Stimulated activated CD4-positive, alpha-beta T cell treated with anti-CD3 and anti-CD28 coated beads, Interleukin-1b, Interleukin-23, amount 100 ng/mL, for 48 hours (primary cell): ENCODE measurements at places on chromosomes 16 and 17.
A peak's percentile ranks its signal among the peaks of the same experiment; 100 is the strongest.

DNA sequence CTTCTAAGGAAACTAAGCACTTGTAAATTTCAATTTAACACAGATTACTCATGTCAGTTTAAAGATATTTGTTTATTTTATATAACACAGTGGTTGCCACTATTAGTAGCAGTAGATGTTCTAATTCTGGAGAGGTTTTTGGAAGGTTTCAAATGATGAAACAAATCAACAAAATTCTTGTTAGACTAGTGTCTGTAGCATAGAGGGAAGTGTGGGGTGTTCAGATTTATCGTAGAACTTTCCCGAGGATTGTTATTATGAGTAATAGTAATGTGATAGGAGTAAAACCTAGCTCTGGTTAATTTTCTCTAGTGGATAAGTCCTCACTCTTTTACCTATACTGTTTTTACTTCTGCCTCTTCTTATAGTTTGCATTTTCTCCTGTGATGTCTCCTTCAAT, 6.3 kb downstream of the GAN start:
- no peak for DNase-seq

DNA sequence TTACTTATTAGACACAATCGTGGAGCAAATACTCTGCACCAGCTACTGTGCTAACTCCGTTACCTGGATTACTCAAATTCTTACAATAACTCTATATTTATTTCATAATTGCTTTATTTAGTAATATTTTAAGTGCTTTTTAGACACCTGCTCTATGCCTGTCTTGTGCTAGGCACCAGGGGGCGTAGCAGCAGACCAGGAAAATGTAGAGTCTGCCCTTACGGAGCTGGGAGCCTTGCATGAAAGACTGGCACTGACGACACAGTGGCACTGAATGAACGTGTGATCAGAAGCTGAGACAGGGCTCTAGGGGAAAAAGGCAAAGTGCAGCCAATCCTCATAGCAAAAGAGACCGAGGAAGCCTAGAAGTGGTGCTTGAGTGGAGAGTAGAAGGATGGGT, 486.5 kb downstream of the CDH13 start:
- DNase-seq, result no peak

DNA sequence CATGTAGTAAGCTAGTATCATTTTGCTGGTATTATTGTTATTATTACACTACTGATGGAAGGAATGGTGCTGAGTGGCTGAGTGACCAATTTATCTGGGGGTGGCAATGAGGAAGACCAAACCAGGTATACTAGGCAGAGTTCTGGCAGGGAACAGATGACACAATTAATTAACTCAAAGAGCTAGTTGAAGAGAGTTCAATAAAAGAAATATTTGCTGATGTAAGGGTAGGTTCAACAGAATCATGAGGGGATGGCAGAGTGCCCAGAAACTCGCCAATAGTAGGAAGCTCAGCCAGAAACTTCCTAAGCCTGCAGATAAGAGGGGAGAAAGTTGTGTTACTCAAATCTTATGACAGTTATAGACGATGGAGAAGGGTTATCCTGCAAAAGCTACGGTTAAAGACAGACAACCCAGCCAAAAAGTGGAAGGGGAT, 352.5 kb downstream of the KCNJ2 start:
- DNase-seq, result no peak

DNA sequence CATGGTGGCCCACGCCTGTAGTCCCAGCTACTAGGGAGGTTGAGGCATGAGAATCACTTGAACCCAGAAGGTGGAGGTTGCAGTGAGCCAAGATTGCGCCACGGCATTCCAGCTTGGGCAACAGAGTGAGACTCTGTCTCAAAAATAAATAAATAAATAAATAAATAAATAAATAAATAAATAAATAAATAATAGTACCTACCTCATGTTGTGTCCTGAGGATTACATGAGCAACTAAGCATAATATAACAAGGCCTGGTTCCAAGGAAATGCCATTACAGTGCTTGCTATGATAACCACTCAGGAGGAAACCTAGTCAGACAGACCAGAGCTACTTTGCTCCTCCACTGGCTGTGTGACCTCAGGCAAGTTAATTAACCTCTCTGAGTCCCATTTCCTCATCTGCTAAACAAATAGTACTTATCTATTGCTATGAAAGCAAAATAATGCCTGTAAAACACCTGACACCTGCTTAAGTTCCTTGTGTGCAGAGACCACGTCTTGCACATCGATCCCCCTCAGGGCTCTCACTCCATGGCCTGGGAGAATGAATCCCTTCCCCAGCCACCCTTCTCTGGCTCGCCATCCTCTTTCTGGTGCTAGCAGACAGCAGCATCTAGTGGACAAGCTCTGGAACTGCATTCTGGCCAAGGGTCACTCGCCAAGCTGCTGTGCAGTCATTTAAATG, 7.5 kb downstream of the EPOP start:
- peak; percentile 58 for DNase-seq

- no peak for DNase-seq
Observed at GRCh38 chr17:19390951-19391350, 4.0 kb upstream of the MFAP4 start.

- no peak for DNase-seq
Observed at GRCh38 chr17:6232732-6233101, 162.5 kb downstream of the WSCD1 start.

DNA sequence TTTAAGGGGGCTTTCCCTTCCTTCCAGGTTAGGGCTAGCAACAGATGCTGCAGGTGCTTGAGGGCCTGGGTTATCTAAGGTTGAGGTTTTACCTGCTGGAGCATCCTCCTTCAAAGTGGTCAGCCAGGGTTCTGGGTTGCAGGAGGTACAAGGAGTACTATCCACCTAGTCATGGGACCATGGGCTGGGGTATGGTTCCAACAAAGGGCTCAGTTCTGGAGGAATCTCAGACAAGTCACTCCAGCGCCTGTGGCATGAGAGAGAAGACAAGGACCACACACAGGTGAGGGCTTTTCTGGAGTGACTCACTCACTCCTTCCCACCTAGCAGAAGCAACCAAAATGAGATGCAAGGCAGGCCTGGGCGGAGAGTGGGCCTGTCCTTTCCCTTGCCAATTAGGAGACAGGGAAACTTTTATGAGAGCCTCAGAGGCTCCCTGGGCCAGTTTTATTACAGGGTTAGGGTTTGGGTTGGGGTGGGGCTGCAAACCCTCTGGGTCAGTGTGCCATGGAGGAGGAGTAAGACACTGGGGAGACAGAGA, 2.2 kb downstream of the MYO19 start:
- no peak for DNase-seq

- DNase-seq, result no peak
Observed at GRCh38 chr17:80737106-80738019, 192.7 kb downstream of the RPTOR start.

DNA sequence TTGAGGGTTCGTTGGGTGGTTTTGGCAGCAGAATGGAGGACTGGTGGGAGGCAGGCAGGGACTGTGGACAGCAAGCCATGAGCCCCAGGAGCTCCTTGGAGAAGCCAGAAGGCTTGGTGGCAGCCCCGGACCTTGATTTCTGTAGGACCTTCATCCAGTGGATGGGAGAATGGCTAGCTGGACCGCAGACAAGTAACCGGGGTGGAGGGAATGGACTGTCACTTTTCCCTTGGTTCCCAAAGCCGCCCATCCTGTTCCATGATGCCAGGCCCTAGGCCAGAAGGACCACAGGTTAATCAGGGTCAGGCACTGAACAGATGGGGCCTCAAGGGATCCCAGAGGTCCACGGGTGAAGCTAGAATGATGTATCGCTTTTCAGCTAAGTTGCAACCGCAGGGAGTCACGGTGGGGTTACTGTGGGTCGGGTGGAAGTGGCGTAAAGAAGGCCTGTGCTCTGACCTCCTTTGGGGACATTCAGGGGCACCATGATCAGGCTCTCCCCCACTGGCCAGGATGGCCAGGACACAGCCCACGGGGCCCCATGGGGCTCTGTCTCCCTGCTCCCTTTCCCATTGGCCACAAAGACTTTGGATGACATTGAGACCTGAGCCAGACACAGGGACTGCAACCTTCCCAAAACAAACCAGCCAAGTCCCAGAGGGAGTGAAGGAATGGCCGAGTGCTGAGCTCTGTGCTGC, 66.9 kb upstream of the MRTFB start:
- DNase-seq, result no peak

DNA sequence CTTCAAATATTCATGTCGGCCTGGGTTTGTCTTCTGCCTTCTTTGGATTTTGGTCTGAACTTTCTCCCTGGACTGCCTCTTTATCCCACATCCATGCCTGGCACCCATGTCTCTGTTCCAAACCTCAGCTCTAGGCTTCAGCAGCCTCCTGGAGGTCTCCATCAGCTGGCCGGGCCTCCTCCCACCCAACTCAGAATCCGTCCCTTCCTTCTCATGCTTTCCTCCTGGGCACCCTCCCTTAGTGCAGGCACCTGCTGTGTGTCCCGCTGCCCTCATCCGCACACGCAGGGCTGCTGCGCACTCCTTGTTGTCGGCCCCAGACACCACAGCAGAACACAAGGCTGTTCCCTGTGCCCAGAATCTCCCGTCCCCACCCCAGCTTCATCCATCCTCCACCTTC, 14.0 kb downstream of the LDHD start:
- no peak for DNase-seq

- DNase-seq, result peak; percentile 29
Observed at GRCh38 chr17:57379237-57379894, 123.0 kb downstream of the MSI2 start.

GRCh38 chr17:78013683-78014467, 55.4 kb downstream of the TNRC6C start:
- DNase-seq, result peak; percentile 24

DNA sequence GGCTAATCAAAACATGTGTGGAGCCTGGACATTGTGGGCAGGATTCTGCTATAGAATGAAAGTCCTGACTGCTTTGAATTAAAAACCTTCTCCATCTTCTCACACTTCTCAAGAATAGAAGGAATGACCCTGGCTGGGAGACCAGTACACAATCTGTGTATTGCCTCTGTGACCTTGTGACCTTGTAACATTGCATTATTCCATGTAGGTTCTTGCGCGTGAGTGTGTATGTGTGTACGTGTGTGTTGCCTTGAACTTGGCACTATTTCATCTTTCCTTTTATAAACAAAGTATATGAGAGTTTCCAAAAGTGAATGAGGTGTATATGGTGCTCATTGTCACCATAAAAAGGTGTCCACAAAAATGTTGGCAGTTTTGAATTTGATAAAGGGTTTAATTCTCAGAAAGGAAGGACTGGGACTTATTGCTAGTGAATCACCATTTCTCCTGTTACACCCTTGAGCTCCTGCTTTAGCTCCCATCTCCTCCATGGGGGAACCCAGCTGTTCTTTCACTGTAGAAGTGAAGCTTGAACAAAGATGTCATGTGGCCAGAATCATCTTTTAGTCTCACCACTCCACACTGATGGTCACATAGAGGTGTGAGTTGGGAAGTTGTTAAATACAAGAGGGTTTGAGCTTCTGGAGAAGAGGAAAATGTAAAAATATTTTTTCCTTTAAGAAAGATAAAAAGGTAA, 244.9 kb downstream of the FTO start:
- no peak for DNase-seq

DNA sequence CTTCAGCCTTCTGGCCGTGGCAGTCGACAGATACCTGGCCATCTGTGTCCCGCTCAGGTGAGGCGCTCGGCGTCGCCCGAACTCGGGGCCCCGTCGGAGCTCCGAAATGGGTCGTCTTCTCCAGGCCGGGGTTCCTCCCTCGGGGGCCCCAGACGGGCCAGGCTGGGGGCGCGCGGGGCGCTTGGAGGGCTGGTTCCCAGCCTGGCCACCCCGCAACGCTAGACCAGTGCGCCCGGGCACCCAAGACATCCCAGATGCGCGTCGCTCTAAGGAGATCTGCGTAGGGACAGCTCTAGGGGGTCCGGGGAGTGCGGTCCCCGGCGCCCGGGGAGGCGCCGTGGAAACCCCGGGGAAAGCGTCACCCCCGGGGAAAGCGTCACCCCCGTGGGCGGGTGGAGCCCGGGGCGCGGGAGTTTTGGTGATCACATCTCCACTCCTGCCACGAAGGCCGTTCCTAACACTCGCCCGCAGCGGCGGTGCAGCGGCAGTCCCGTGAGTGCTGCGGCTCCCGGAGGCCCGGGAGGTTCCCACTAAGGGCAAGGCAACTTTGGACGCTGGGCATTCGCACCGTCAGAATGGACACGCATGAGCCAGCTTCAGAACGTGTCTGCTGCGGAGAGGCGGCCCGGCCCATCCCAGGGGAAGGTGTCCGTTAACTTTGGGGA, 729 bp downstream of the ADORA2B start:
- peak; percentile 14 for DNase-seq

DNA sequence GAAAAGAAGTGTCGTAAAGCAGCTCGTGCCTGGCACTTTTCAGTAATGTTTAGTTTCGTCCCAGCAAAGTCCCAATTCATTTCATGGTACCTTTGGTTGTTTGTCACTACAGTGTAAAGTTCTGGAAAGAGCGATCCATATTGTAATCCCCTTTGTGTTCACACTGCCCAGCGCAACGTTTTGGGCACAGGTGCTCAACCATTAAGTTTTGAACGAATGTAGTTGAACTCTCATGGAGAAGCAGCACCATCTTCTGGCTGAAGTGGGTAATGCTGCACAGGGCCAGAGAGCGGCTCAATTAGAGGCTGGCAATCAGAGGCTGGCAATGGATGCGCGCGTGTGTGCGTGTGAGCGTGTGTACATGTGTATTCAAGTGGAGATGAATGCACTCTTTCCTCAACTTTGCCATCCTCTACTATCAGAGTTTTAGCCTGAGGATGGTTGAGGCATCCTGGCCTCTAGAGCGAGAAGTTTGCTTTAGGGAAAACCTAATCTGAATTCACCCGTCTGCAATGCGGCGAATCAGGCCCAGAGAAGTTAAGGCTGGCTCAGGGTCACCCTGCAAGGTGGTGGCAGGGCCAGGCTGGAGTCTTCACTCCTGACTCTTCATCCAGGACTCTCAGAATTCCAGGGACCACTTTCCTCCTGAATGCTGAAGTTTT, 29.9 kb downstream of the DYNLL2 start:
- DNase-seq, result peak; percentile 80

DNA sequence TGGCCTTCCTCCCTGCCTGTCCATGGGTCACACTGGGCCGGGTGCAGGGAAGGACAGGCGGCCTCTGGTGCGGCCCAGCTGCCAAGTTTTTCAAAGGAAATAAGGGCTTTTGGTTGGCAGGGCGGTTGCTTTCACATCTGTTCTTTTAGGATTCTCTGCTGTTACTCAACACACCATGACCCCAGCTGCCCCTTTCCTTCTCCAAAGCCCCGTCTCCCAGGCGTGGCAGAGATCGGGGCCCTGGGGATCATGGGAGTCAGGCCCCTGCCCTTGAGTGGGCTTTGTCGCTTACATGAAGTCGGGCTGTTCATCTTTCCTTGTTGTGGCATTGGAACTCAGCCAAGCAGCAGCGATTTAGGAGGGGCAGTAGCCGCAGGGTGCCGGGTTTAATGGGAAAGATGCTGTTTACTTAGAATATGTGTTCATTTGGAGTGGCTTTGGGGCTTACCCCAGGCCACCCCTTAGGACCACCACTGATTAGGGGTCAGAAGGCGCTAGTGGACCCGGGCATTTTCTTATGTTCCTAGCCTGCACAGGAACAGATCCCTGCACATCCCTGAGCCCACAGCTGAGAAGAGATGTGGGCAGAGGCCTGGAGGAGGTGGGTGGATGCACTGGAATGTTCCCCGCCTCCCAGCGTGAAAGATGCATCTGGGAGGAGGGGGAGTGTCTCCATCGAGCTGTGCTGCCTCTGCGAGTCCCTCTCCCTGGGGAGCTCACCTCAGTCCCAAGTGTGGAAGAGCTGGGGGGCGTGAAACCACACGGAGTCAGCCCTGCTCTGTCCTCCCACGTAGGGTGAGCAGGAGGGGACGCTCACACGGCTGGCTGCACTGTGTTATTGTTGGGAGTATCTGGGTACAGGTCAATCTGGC, 6.8 kb upstream of the ADCY7 start:
- DNase-seq, result no peak

- no peak for DNase-seq
Observed at GRCh38 chr17:17041018-17041521, 1.2 kb upstream of the MPRIP start.

GRCh38 chr17:40454613-40454995, 11.4 kb downstream of the IGFBP4 start:
- no peak for DNase-seq
